Endodermal cell (in vitro differentiated cells): ENCODE measurements at places on chromosomes 1 and 21.
A peak's percentile ranks its signal among the peaks of the same experiment; 100 is the strongest.

- DNase-seq: no peak
Measured at GRCh38 chr1:225762002-225762441, 15.6 kb upstream of the SRP9 start.

DNA sequence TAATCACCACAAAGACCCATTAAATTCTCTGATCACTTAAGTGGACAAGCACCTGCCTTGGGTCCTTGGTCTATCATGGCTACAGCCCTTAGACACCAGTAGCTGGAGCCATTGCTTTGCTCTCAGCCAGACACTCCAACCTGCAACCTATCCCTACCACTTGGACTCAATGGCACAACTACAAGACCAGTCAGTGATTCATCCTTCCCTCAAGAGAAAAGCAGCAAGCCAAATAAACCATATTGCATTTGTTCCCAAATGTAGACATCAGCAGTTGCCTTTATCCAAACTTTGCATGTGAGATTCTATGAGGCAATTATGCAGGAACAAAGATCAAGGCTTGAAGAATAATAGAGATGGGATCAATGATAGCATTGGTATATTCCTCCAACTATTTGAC, 263.4 kb downstream of the HHIPL2 start:
- DNase-seq: no peak

GRCh38 chr1:157580179-157580827, 17.6 kb downstream of the FCRL4 start:
- DNase-seq: peak; percentile 80

- no peak for DNase-seq
Measured at GRCh38 chr1:101144671-101145448, 92.0 kb upstream of the S1PR1 start.

DNA sequence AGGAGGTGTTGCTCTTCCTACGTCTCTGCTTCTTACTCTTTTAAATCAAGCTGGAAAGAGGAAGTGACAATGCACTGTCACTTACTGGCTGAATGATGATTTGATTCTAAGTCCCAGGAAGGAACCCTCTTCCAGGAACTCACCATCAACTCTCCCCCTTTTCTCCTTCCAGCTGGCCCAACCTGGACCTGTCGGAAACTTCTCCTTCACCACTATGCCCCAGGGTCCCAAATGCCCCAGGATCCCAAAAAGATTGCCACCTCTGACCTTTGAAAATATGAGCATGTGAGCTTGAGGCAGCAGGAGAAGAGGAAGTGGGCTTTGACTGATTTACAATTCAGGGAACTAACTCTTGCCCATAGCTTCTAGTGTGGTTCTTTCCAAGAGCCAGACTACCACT, 5.3 kb upstream of the ADAMTS5 start:
- DNase-seq: no peak

DNA sequence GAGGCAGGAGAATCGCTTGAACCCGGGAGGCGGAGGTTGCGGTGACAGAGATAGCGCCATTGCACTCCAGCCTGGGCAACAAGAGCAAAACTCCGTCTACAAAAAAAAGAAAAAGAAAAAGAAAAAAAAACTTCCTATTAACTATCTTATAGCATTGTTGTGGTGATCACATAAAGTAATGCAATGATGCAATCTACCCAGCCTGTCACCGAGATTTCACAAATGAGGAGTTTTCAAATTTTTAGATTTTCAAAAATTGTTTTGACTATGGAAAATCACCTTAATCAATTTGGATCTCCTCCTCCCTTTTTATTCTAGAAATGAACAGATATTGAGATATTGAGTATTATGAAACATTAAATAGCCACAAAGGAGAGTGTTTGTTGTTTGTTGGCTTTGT, 8.0 kb downstream of the FMO5 start:
- DNase-seq: no peak

DNA sequence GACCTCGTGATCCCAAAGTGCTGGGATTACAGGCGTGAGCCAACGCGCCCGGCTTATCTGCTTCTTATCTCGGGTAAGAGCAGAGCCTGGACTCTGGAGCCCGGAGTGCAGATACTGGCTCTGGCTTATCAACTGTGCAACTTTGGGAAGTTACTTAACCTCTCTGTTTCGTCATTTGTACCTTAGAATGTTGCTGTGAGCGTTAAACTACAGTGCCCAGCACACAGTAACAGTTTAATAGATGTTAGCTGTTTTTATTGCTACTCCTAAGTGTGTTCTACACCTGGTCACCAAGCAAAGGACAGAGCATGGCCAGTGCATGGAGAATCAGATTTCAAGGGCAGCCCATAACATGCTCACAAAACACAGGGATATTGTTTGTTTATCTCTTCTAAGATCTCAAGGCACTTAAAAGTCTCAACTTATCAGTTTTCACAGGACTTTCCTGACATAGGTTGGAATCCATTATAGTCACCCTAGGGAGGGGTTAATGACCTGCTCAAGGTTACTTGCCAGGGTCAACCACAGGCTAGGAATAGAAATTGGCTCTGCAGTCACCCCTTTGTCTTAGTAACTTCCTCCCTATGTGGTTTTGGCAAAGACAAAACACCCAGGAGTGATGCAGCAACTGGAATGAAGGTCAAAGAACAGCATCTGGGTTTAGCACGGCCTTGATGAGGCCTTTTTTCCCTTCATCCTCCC, 22.5 kb upstream of the SRP9 start:
- DNase-seq: no peak

- peak; percentile 74 for DNase-seq
Measured at GRCh38 chr1:52032785-52033131, 852 bp downstream of the KTI12 start.

DNA sequence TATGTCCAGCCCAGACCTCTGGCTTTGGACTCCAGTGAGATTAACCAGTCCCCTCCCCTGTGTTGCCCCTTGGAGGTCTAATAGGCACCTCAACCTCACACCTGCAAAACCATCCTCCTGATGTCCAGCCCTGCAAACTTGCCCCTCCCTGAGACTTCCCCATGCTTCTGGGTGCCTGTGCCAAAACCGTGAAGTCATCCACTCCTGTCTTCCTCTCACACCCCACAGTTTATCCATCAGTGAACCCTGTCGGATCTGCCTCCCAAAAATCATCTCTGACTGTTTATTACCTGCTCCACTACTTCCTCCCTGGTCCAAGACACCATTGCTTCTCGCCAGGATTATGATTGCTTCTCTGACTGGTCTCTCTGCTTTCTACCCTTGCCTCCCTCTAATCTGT, 31.7 kb upstream of the PADI1 start:
- no peak for DNase-seq

GRCh38 chr1:119327450-119328155, 41.0 kb upstream of the HAO2 start:
- peak; percentile 87 for DNase-seq

- DNase-seq: no peak
Measured at GRCh38 chr1:218421531-218421930, 76.4 kb downstream of the TGFB2 start.

DNA sequence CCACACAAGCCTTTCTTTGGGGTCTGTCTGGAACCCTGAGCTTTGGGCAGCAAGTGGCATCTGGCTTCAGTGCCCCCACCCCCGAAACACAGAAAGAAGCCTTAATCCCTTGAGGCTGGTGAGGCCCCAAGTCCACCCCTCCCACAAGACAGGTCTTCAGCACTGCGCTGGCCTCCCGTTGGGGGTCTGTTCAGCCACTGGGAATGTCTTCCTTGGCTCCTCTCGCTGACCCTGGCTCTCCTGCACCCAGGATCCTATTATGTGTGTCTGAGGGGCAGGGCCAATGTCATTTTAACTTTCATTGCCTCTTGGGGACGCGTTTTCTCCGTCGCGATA, 26.9 kb downstream of the ATP8B2 start:
- no peak for DNase-seq

DNA sequence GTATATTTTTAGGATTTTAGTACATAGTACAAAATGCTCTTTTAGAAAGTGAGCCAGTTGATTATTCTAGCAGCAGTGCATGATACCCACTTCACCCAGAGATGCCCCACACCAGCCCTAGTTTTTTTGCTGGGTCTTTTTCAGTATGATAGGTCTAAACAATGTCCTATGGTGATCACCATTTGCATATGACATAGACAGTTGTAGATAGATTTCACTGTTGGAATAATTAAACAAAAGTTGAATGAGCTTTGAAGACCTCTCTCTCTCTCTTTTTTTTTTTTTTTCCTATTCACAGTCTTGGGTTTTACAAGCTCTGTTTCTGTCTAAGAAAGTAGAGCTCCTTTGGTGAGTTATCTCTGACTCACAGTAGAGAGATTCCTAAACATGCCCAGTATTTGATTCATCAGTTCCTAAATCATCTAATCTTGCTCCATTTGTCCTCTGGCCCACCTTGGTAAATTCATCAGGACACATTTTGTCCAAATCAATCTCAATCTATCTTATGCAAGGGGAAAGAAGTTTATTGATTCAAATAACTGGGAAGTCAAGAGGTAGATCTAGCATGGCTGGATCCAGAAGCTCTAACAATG, 44.7 kb upstream of the VAV3 start:
- DNase-seq: no peak

DNA sequence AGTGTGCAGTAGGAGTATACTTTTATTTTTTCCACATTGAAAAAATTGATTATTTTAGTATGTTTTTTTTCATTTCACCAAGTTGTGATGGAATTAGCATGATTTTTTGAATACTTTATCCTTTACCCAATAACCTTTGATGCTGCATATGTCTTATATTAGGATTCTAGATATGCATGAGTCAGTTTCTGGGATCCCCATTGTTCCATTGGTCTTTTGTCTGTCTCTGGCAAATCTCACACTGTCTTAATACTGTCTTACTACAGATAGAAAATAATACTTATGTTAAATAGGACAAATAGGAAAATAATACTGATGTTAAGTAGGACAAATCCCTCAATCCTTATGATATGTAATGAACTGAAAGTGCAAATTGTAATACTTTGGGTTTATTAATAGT, 54.3 kb upstream of the ASB17 start:
- no peak for DNase-seq

DNA sequence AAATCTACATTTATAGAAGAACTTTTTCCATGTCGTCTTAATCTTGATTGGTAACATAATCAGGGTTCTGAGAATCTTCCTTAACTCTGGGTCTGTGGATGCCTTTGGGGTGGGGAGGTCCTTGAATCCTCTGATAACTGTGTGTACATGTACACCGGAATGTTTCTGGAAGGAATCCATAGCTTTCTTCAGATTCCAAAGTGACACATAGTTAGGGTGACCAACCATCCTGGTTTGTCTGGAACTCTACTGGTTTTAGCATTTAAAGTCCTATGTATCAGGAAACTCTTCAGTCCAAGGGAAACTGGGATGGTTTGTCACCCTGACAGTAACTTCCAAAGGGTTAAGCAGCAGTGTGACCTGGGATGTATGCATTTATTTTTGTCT, 16.8 kb downstream of the STRIP1 start:
- DNase-seq: no peak

- no peak for DNase-seq
Measured at GRCh38 chr21:16055014-16055413, 325.2 kb downstream of the USP25 start.

DNA sequence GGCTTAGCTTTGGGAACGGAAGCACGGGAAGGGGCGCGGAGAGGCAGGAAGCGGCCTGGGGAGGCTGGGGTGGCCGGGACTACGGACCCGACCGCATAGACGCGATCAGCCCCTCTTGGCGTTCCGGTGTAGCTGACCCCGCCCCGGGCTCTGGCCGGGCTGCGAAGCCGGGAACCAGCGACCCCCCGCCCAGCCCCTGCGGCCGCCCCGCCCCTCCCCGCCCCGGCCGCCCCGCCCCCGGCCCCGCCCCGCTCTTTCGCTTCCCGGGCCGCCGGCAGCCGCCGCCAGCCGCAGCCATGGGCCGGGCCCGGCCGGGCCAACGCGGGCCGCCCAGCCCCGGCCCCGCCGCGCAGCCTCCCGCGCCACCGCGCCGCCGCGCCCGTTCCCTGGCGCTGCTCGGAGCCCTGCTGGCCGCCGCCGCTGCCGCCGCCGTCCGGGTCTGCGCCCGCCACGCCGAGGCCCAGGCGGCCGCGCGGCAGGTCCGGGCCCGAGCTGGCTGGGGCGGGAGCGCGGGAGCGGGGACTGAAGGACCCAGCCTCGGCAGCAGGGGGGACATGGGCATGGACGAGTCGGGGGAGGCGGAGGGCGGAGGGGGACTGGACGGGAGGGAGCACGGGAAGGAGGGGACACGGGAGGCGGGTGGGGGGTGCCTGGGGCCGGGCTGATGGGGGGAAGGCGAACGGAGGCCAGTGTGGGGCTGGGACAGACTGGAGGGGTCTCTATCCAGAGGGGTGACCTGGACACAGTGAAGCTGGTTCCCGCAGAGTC, at the start of gene SELENON:
Gene SELENON (plus strand): TSS at position 259 of the 768 bp plus-strand sequence. CDS start 38 bp downstream, at position 297.
- DNase-seq: peak; percentile 92

- no peak for DNase-seq
Measured at GRCh38 chr1:218401441-218401997, 56.4 kb downstream of the TGFB2 start.

GRCh38 chr1:162573136-162573535, 11.6 kb downstream of the UAP1 start:
- no peak for DNase-seq

DNA sequence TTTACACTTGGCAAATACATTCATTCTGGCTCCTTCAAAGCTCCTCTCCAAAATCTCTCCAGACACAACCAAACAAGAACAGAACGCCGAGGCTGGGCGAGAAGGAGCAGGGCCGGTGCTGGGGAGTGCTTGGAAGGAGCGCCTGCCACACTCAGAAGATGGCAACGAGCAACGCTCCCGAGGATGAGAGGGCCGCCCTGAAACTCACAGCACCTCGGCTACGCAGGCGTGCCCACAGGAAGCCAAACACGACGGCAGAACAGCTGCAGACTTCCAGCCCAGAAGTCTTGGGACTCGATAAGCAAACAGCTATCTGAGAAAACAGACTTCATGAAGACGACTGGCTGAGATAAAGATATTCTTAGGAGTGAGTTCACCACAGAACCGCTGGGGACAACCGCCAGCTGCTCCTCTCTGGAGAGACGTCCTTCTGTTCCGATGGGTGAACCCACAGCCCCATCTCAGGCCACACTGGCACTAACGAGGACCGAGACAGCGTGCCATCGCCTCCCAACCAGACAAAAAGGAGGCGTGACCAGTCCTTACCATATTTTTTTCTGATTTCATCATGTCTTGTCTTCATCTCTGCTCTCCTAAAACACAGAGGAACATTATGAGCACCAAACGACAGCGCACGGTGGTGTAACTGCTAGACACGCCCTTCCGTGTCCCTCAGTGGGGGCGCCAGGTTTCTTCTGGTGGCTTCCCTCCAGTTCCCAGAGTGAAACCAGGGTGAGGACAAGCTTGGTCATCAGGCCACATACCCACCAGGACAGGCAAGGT, 18.6 kb downstream of the PTTG1IP start:
- no peak for DNase-seq

- no peak for DNase-seq
Measured at GRCh38 chr1:224381880-224382548, 25.3 kb downstream of the CNIH4 start.

- DNase-seq: no peak
Measured at GRCh38 chr1:55128418-55128995, 86.7 kb downstream of the USP24 start.
